ENCODE measurements at places on chromosomes 6 and 20.

DNA sequence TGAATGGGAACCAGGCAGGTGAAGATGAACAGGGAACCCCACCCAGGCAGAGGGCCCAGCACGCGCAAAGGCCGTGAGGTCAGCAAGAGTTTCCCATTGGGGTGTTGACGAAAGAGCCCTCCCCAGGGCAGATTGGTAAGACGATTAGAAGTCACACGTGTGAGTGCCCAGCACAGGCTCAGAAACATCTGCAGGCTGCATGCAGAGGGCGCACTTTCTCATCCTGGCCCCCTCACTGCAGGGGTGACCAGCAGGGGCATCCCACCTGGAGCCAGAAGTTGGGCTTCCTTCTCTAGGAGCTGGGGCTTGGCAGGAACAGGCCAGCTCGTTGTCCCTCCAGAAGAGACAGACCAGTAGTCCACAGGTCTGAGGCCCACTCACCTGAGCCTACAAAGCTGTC, 38.4 kb downstream of the VSTM2L start:
- DNase-seq, result no peak

DNA sequence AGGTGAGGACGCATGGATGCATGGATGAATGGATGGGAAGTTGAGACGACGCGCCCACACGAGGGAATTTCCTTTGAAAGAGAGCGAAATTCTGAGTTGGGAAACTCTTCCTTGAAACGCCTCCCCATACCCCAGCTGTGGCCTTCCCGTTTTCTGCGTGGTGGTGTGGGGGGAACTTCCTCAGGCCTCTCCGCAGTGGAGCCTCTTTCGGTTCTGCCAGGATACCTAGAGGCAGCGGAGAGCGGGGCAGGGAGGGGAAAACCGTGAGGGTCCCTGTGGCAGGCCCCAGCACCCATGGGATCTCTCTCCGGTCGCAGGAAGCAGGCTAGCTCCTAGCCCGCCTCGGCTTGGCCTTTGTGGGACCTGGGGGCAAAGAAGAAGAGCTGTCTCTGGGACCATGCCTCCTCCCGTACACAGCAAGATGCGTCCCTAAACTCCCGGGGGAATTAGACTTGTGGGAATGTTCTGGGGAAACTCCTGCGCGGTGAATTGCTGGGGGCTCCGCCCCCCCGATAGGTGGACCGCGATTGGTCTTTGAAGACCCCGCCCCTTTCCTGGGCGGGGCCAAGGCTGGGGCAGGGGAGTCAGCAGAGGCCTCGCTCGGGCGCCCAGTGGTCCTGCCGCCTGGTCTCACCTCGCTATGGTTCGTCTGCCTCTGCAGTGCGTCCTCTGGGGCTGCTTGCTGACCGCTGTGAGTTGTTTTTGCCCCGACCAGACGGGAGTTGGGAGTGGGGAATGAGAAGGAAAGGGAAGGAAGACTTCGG, at the start of gene CD40:
Gene CD40 (plus strand): TSS at position 611 of the 764 bp plus-strand sequence. CDS start 30 bp downstream, at position 641.
- DNase-seq, result peak; percentile 39

- DNase-seq, result no peak
Observed at GRCh38 chr6:148027201-148027600, 315.4 kb upstream of the SASH1 start.

GRCh38 chr6:8435845-8436168, 462 bp upstream of the SLC35B3 start:
- no peak for DNase-seq

DNA sequence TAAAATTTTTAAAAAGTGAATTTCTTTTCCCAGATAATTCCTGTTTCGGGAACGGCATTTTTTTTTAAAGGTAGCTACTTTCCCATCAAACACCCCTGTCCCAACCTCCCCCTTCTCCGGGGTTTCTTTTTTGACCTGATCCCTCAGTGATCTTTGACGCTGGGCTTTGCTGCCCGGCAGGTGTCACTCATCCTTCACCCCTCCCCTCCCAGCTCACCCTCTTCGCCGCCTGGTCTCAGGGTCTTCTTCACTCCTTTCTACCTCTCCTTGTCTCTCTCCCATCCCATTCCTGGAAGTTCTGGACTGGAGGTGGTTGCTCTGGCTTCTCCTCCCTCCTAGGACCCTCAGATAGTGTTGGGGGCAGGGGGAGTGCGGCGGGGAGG, 329 bp upstream of the GPR6 start:
- DNase-seq, result no peak

DNA sequence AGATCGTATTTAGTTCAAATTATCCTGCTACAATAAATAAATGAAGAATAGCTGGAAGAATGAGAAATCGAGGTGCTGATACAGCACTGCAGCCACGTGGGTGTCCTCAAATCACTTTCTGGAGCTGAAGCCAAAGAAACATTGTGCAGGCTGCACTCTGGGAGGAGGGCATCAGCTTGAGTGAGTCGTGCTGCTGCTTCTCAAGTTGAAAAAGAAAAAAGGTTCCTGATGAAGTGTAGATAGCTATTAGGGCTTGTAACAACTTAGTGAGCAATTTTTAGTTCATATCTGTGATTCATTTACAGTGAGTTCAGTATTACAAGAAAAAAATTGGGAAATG, 40.5 kb downstream of the DSE start:
- DNase-seq, result no peak

GRCh38 chr6:35471836-35472345, 3.7 kb downstream of the RPL10A start:
- no peak for DNase-seq

DNA sequence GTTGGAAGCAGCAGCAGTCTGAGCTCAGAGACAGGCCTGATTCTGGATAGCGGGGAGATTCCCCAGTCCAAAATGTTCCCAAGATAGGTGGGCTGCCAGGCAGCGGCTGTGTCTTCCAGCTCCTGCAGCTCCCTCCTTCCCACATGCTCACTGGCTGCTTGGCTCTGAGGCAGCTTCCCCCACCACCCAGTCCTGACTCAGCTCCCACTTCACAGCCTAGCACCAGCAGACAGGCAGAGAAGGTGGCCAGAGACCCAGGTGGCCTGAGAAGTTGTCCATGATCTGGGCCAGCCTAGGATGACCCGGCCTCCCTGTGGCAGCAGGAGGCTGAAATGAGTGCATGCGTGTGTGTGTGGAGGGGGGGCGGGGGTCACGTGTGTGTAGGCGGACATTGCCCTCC, 94.9 kb downstream of the MDGA1 start:
- no peak for DNase-seq

DNA sequence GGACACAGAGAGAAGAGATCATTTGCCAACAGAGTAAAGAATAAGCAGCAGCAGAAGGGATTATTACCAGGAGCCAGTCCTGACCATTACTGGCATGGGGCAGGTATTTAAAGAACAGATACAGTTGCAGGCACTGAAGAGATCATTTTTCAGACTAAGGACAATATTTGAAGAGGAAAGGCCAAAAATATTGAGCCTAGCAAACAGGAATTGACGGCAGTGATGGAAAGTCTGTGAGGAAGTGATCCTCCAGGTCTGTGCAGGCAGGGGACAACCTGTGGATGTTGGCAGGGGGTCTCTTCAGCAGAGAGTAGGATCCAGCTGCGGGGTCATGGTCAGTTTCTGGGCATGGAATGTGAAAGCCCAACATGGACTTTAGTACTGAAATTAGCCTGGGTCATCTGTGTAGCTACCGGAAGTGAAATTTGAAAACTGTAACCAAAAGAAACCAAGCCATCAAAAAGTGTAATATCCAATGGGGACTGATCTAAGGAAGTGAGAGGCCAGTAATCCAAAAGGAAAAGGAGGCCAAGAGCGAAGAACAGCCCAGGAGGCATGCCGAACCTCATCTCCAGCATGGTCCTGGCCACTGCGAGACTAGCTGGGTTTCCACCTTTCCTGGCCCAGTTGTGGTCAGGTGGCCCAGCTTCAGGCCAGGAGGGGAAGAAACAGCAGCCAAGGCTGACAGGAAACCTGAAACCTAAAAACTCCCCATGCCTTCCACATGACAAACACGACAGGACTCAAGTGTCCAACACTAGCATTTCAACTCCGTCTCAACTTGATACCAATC, 115.1 kb upstream of the TNFAIP3 start:
- no peak for DNase-seq

DNA sequence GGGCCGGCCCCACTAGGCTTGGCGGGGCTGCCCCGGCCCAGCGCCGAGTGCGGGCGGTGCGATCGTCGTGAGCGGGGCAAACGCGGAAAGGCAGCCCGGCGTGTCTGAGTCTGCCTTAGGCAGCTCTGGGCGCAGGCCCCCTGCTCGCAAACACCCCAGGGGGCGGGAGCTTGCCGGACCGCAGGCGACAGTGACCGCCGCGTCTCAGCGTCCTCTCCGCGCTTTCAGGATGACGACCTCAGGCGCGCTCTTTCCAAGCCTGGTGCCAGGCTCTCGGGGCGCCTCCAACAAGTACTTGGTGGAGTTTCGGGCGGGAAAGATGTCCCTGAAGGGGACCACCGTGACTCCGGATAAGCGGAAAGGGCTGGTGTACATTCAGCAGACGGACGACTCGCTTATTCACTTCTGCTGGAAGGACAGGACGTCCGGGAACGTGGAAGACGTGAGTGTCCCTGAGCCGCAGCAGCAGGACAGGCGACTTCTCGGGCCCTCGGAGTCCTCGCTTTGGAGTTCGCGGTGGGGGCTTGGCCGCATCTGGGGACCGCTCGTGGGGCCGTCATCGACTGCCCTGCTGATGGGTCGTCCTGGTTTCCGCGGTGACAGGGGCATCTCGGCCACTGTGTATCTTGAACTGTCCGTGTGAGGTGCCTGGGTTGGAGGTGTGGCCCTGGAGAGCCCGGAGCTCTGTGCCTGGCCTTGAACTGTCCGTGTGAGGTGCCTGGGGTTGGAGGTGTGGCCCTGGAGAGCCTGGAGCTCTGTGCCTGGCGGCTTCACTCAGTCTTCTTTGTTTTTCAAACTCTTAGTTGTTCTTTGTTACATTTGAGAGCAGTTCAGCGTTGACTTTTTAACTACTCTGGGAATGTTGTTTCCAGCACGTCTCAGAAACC, 786 bp downstream of the ADRM1 start:
- DNase-seq, result no peak

- no peak for DNase-seq
Observed at GRCh38 chr20:38728911-38729642, 4.8 kb downstream of the SLC32A1 start.

- DNase-seq, result no peak
Observed at GRCh38 chr20:1326031-1326930, 2.7 kb downstream of the SDCBP2 start.

DNA sequence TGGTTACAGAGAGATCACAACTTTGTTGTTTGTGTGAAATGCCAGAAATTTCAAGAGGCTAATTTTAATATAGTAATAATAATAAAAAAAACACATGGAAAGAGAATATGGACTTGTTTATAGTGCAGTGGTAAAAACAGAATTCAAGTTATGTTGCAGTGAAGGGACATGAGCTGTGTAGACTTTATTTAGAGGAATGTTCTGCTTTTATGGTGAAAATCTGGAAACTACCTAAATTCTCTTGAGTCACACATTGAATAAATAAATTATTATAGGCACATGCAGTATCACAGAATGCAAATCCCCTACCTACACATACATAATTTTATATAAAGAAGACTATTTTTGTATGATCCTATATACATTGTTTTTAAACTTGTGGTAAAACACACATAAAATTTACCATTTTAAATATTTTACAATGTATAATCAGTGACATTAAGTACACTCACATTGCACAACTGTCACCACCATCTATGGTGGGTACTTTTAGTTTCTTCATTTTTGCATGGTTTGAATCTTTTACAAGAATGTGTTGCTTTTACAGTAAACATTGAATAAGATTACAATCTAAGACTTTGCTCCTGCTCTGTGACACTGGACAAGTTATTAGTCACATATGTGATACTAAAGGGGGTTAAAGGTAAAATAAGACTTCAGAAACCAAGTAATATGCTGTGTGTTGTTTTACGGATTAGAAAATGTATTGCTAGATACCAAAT, 107.4 kb downstream of the B3GAT2 start:
- DNase-seq, result no peak

- no peak for DNase-seq
Observed at GRCh38 chr6:152173321-152173720, 365.8 kb downstream of the ESR1 start.

GRCh38 chr20:49905415-49906091, 9.8 kb downstream of the SPATA2 start:
- no peak for DNase-seq

GRCh38 chr6:74603322-74604076, 602.4 kb downstream of the COL12A1 start:
- DNase-seq, result no peak

DNA sequence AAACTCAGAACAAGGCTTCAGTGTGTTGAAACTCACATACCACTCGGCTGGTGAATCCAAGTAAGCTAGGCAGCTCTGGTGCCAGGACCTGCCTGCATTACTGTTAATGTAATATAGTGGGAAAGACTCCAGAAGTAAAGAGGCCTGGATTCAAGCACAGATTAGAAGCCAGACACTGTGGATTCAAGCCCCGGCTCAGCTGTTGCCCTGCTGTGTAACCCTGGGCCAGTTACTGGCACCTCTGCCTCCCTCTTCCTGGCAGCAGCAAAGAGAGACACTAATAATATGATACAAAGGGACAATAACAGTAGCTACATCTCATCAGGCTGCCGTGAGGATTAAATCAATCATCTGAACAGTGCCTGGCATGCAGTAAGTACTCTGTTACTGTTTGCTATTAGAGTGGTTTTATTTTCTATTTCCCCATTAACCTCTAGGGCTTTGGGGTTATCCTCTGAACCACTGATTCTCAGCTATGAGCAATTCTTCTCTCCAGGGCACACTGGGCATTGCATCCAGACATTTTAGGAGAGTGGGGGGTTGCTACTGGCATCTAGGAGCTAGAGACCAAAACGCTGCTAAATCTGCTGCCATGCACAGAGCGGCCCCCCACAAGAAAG, 92.9 kb downstream of the ZMYND8 start:
- no peak for DNase-seq

- no peak for DNase-seq
Observed at GRCh38 chr6:24997231-24997630, 61.5 kb upstream of the RIPOR2 start.

DNA sequence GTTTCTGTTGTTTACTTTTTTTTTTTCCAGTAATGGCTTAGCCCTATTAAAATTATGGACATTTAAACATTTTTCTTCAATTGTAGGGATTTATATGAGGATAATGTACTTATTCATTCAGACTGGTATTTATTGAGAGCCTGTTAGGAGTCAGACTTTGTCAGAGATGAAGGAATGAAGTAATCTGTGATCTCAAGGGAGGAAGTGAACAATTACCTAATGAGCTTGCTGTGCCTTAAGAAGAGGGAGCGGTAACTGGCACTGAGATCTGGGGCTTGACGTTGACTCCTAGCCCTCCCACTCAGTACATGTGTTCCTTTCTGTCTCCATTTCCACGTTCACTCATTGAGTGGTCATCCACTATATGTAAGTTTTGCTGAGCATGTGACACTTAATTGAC, 12.6 kb downstream of the AFDN start:
- DNase-seq, result no peak

DNA sequence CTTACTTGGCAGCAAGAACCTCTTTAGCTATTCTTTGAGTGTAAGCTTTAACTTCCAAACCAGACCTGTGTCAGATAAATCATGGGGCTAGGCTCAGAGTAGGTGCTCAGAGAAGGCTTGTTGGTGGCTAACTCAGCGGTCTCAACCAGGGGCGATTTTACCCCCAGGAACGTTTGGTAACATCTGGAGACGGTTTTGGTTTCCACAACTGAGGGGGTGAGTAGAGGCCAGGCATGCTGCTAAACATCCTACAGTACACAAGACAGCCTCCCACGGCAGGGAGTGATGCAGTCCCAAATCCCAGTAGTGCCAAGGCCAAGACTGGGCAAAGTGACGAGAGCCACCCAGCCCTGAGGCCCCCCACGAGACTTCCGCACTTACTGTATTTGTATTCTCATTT, 59.2 kb downstream of the RAB44 start:
- no peak for DNase-seq
